ENCODE measurements at places on chromosomes 3 and 15. TPM values are rescaled to one million over a fixed set of nuclear protein-coding genes. Genes with fewer than 3 reads are reported as not detected.

DNA sequence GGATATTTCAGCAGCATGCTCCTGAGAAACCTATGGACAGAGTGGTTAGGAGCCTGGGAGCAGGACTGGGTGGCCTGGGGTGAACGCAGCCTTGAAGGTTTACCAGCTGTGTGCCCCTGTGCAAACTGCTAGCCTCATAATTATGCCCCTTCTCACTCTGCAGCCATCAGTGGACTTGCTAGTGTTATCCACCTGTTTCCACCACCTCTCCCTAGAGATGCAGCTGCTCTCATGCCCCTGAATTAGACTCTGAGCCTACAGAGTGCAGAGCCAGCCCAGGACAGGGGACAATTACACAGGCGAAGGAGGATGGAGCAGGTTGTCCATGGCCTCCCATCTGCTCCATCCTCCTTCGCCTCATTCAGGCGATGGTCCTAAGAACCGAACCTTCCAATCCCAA is 175.9 kb downstream of the ATP10A start:
- DNase-seq: no peak

DNA sequence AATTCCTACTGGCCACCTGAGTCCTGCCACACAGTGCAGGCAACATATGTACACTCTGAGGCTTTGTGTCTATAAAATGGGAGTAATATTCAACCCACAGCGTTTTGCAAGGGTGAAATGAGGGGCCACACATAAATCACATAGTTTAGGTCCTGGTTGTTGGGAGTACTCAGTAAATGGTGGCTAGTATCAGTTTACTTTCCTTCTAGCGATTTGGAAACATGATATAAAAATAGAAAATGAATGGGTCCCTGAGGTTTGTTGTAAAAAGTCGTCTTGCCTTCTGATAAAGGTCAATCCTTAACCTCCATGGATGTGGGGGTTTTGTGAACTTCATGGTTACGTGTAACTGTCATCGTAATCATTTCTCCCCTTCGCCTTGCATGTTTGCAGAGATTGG is 472.4 kb downstream of the EPHB1 start:
- DNase-seq: no peak

The GNB5 gene
- total RNA-seq: 8.9 TPM

GRCh38 chr3:124374583-124374982 is 355.7 kb upstream of the UMPS start:
- DNase-seq: no peak

DNA sequence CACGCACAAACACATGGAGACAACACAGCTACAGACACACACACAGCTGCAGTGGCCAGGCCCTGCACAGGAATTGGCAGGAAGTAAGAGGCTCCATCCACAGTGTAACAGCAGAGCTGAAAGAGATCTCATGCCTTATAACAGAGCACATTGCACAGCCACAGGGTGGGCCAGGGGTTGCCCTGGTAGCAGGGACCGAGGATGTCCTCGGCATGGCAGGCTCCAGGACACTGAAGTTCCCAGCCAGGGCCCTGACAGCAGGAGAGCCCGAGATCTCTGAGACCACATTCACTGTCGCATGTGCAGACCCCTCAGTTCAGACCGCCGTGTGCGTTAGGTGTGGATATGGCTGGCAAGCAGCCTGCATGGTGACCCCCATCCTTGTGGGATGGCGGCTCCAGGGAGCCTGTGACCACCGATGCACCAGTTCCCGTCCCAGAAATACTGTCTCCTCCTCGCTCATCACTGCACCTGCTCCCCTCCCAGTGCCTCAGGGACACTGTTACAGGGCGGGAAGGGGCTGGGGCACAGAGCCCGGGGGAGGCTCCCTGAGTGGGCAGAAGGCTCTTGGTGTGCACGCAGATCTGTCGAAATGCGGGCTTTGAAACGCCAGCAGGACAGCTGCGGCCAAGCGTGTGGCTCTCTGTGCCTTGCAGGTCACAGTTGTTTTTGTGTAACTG is 1.5 kb upstream of the OCA2 start:
- no peak for DNase-seq

GRCh38 chr15:64048781-64049460 is 2.6 kb upstream of the DAPK2 start:
- DNase-seq: no peak

The GOLGA8S gene
- total RNA-seq: 0.10 TPM

The TEX55 gene
- total RNA-seq: not detected

All from skin of body (tissue), 3 donors.